ENCODE measurements at places on chromosomes 5 and 9. TPM values are rescaled to one million over a fixed set of nuclear protein-coding genes. Genes with fewer than 3 reads are reported as not detected.

Gene FBXO38
- polyA plus RNA-seq = 33.4 TPM

Gene TAS2R1
- not detected for polyA plus RNA-seq

Gene LSM11
- polyA plus RNA-seq = not detected

Gene CDKN2A
- polyA plus RNA-seq = 2.3 TPM

Gene RHOBTB3
- polyA plus RNA-seq = 44.6 TPM

Gene PTAR1
- polyA plus RNA-seq = 10.7 TPM

Gene PTTG1
- polyA plus RNA-seq = 12.1 TPM

Gene GLRX
- polyA plus RNA-seq = 263 TPM

DNA sequence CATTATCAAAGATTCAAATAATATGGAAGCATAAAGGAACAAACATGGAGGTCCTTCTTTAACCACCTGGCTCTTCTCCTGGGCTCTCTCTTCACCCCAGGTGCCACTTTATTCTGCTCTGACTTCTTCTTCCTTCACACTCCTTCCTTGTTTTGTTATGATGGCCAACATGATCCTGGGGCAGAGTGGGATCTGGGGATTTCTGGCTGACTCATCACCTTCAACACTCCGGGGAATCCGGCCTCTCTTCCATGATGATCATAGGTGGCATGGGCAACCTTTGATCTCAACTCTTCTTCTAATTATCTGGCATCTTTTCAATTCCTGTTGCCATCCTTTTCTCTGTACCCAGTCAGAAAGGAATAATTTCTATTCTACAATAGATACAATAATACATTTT lies 62.1 kb upstream of the TRPC7 start:
- H3K4me3 ChIP-seq = no peak overlapping the region
- H3K27me3 ChIP-seq = no peaks in the 10 kb centered on the region
- no peaks in the 10 kb centered on the region for H3K36me3 ChIP-seq
- no peak for DNase-seq
- no peak overlapping the region for H3K27ac ChIP-seq

- H3K27ac ChIP-seq = no peak overlapping the region
- no peak for DNase-seq
- no peaks in the 10 kb centered on the region for H3K36me3 ChIP-seq
- H3K4me1 ChIP-seq = no peaks in the 10 kb centered on the region
- peaks cover 2% of the 10 kb centered on the region for H3K27me3 ChIP-seq
Measured at GRCh38 chr5:77359231-77359630, 132.9 kb downstream of the WDR41 start.

DNA sequence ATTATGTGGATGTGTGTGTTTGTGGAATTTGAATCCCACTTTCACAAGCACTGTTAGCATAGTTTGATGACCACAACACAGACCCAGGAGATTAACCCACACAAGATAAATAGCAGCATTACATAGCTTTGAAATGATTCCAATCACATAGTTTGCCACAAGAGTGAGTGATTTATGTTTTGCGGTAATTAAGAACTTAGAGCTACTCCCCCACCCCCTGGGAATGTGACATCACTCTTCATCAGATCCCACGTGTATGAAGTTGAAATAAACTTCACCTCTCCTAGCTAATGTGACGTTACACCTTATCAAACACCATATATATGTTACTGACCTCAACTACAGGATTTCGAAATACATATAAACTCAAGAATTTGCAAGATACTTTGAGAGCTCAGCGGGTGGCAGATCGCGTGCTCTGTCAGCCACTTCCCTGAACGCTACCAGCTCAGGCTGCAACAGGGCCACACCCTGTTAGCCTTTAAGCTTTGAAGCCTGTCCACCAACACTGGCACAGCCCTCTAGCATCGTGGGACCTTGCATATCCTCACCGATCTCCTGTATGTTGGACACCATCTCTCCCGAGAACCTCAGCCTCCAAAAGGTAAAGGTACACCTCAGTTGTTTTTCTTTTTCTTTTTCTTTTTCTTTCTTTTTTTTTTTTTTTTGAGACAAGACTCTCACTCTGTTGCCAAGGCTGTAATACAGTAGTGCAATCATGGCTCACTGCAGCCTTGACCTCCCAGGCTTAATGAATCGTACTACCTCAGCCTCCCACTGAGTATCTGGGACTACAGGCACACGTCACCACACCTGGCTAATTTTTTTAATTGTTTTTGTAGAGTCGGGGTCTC lies 1.7 kb upstream of the AGTPBP1 start:
- DNase-seq = peak; percentile 26
- H3K36me3 ChIP-seq = peaks cover 4% of the 10 kb centered on the region
- H3K27ac ChIP-seq = peak overlapping the region; percentile 74
- peaks cover 8% of the 10 kb centered on the region for H3K27me3 ChIP-seq
- H3K4me1 ChIP-seq = peaks cover 59% of the 10 kb centered on the region

- H3K27me3 ChIP-seq = no peaks in the 10 kb centered on the region
- no peak for DNase-seq
Measured at GRCh38 chr9:83622433-83622938, 457 bp upstream of the IDNK start.

DNA sequence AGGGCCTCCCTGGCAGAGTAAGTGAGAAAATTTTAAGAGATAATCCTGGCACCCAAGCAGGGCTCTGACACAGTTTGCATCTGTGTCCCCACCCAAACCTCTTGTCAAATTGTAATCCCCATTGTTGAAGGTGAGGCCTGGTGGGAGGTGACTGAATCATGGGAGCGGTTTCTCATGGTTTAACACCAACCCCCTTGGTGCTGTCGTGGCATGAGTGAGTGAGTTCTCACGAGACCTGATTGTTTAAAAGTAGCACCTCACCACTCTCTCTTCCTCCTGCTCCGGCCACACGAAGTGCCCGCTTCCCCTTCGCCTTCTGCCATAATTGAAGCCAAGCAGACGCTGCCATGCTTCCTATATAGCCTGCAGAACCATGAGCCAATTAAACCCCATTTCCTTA lies 80.1 kb downstream of the FBXW11 start:
- peaks cover 75% of the 10 kb centered on the region for H3K4me1 ChIP-seq
- H3K36me3 ChIP-seq = no peaks in the 10 kb centered on the region
- H3K27ac ChIP-seq = peak overlapping the region; percentile 84

GRCh38 chr5:43685252-43685950 lies 82.4 kb downstream of the NNT start:
- peaks cover 2% of the 10 kb centered on the region for H3K27me3 ChIP-seq
- H3K4me1 ChIP-seq = peaks cover 9% of the 10 kb centered on the region
- H3K4me3 ChIP-seq = no peak overlapping the region
- H3K36me3 ChIP-seq = peaks cover 31% of the 10 kb centered on the region
- no peak overlapping the region for H3K27ac ChIP-seq
- no peak for DNase-seq

- peaks cover 49% of the 10 kb centered on the region for H3K4me1 ChIP-seq
- H3K36me3 ChIP-seq = no peaks in the 10 kb centered on the region
- H3K4me3 ChIP-seq = no peak overlapping the region
Measured at GRCh38 chr5:179696603-179697002, 2.2 kb upstream of the CANX start.

GRCh38 chr9:68869022-68869421 lies 144.9 kb downstream of the PRKACG start:
- no peak overlapping the region for H3K27ac ChIP-seq
- DNase-seq = no peak
- no peaks in the 10 kb centered on the region for H3K36me3 ChIP-seq
- no peak overlapping the region for H3K4me3 ChIP-seq

DNA sequence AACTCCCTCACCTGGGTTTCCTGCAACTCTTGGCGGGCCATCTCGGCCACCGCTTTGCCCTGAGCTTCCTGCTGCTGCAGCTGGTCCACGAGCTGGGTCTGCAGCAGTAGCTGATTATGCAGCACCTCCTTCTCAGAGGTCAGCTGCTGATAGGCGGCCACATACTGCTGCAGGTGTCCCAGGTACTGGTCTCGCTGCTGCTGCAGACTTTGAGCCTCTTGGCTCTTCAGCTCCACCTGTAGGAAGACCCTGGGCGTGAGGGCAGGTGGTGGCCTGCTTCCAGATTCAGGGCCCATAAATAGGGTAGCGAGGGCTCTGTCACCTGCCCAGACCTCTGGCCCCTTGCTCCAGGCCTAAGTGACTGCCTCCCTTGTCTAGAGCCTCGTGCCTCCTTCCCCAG lies 16.7 kb downstream of the GOLGA2 start:
- no peak for DNase-seq
- no peaks in the 10 kb centered on the region for H3K27me3 ChIP-seq
- H3K4me1 ChIP-seq = no peaks in the 10 kb centered on the region
- peaks cover 18% of the 10 kb centered on the region for H3K36me3 ChIP-seq

DNA sequence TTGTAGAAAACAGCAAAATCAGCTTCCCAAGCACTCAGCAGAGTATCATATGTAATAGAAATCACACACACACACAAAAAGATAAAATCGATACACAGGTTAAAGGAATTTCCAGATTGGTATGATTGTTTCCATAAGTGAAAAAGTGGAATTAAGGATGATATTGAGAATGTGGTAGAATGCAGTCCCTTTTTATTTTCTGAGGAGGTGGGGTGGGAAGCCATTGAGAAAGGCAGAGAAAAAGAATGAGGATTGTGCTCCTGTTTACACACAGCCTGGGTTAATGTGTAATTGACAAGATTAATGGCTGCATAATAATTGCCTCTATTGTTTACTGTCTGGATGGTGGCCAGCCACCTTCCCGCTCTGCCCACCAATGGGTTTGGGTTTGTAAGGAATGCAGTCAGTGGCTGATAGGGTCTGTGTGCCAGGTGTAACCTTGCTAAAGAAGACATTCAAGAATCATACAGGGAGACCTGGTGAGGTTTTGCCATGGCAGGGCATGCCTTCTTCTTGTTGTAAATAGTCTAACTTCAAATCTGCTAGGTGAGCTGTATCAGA lies 177.2 kb upstream of the MAP3K1 start:
- no peak overlapping the region for H3K27ac ChIP-seq
- no peak for DNase-seq

GRCh38 chr5:151093476-151093889 lies 12.6 kb upstream of the TNIP1 start:
- H3K4me3 ChIP-seq = peak overlapping the region; percentile 90
- peaks cover 6% of the 10 kb centered on the region for H3K27me3 ChIP-seq
- no peak for DNase-seq
- peaks cover 71% of the 10 kb centered on the region for H3K4me1 ChIP-seq
- H3K36me3 ChIP-seq = no peaks in the 10 kb centered on the region

DNA sequence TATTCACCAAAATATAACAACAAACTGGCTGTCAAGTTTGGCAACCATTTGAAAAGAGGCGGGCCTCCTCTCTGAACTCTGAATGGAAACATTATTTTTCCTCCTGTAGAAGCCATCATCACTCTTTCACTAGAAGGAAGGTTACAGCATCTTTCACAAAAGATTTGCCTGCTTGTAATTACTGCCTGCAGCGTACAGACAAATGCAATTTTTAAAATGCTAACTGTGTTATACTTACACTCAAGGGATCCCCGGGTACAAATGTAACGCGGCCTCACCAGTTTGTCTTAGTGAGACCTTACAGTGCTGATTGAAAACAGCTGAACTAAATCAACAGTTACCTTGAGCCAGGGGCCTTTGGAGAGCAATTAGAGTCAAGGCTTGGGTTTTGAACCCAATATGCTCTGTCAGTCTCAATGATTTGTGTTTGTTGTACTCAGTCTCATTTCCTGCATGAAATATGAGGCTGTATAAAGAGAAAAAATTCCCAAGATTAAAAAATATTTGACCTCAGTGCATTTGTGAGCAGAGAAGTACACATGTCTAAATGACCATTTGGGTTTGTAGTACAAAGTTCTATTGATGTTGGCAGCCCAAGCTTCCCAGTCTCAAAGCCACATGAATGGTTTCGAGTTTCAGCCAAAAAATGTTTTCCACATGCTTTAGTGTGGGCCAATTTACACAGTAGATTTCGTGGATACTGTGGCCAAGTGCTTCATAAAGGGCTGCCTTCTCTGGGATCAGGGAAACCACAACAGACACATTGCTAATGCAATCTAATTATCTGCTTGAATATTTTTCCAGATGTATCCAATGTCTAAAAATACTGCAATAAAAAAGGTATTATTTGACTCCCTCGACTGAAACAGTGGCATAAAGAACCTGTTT lies 500.0 kb downstream of the SPATA31D1 start:
- no peak overlapping the region for H3K27ac ChIP-seq
- no peaks in the 10 kb centered on the region for H3K4me1 ChIP-seq
- H3K36me3 ChIP-seq = no peaks in the 10 kb centered on the region
- no peaks in the 10 kb centered on the region for H3K27me3 ChIP-seq
- DNase-seq = no peak

DNA sequence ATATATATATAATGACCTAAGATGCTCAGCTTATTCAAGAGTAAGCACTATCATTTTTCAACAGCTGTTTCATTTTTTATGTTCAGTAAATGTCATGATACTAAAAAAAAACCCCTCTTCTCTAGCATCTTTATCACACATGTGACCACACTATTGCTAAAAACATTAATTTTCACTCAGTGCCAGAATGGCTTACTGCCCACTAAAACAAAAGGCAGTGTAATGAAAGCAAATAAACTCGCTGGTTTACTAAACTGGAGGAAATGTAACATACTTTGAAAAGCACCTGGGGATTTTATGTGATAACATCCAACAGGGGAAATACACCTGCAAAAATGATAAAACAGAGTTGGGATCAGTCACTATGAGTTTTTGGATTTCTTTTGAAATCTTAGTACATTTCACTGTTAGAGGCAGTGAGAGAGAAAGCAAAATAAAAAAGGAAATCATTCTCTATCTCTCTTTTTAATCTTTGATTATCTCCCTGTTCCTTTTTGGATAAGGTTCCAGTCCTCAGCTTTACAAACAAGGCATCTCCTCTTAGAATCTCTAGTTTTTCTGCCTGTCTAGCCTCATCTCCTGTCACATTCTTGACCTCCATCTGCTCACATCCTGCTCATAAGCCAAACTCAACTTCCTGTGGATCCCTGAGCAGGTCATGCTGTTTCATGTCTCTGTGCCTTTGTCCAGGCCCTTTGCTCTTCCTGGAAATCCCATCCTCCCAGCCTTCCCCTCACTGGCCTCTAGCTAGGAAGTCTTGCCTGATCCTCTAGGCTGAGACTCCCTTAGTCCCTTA lies 338.0 kb downstream of the MAN2A1 start:
- H3K4me1 ChIP-seq = peaks cover 5% of the 10 kb centered on the region
- H3K36me3 ChIP-seq = no peaks in the 10 kb centered on the region
- no peaks in the 10 kb centered on the region for H3K27me3 ChIP-seq

GRCh38 chr9:91037511-91038482 lies 236.2 kb downstream of the SYK start:
- peaks cover 9% of the 10 kb centered on the region for H3K27me3 ChIP-seq
- peak overlapping the region; percentile 73 for H3K27ac ChIP-seq
- H3K4me1 ChIP-seq = peaks cover 48% of the 10 kb centered on the region
- peak overlapping the region; percentile 64 for H3K4me3 ChIP-seq
- DNase-seq = no peak
- H3K36me3 ChIP-seq = no peaks in the 10 kb centered on the region

GRCh38 chr5:96743065-96743768 lies 64.5 kb downstream of the ERAP1 start:
- peaks cover 2% of the 10 kb centered on the region for H3K27me3 ChIP-seq
- DNase-seq = no peak
- peaks cover 37% of the 10 kb centered on the region for H3K36me3 ChIP-seq
- no peak overlapping the region for H3K4me3 ChIP-seq

GRCh38 chr5:97417986-97418385 lies 234.9 kb upstream of the RIOK2 start:
- no peaks in the 10 kb centered on the region for H3K36me3 ChIP-seq
- DNase-seq = no peak
- no peak overlapping the region for H3K4me3 ChIP-seq
- H3K4me1 ChIP-seq = no peaks in the 10 kb centered on the region

GRCh38 chr5:132458651-132459030 lies 31.9 kb downstream of the IRF1 start:
- DNase-seq = peak; percentile 53
- peaks cover 99% of the 10 kb centered on the region for H3K4me1 ChIP-seq
- peak overlapping the region; percentile 88 for H3K4me3 ChIP-seq
- H3K36me3 ChIP-seq = peaks cover 39% of the 10 kb centered on the region
- peak overlapping the region; percentile 99 for H3K27ac ChIP-seq
- peaks cover 26% of the 10 kb centered on the region for H3K27me3 ChIP-seq

Measured in immature natural killer cell (primary cell).